ENCODE measurements at places on chromosomes 3 and 15.

DNA sequence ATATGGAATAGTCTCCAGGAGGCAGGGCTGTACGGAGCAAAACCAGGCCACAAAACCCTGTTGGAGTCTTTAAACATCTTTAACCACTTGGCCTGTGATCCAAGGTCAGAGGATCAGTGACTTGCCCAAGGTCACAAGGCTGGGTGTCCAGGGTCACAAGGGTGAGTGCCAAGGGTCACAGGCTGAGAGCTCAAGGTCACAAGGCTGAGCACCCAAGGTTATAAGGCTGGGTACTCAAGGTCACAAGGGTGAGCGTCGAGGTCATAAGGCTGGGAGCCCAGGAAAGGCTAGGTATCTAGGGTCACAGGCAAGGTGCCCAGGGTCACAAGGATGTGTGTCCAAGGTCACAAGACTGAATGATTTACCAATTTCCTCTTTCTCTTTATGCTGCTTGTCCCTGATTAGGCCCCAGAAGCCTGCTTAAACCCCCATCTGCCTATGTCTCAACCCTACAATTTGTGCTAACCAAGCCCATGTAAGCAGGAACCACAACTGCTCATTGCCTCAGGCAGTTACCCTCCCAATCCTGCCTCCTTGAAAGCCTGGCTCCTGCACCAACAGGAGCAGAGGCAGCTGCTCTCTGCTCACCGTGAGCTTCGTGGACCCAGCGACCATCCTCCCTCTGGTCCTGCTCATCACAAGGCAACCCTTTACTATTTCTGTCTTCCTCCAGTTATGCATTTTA is 51.5 kb downstream of the MGLL start:
- peak; percentile 51 for DNase-seq

- DNase-seq: no peak
These were observed 90.8 kb upstream of the TNFAIP8L3 start for GRCh38 chr15:51185213-51186159.

- no peak for DNase-seq
These were observed 129.0 kb downstream of the BBX start for GRCh38 chr3:107651782-107652181.

DNA sequence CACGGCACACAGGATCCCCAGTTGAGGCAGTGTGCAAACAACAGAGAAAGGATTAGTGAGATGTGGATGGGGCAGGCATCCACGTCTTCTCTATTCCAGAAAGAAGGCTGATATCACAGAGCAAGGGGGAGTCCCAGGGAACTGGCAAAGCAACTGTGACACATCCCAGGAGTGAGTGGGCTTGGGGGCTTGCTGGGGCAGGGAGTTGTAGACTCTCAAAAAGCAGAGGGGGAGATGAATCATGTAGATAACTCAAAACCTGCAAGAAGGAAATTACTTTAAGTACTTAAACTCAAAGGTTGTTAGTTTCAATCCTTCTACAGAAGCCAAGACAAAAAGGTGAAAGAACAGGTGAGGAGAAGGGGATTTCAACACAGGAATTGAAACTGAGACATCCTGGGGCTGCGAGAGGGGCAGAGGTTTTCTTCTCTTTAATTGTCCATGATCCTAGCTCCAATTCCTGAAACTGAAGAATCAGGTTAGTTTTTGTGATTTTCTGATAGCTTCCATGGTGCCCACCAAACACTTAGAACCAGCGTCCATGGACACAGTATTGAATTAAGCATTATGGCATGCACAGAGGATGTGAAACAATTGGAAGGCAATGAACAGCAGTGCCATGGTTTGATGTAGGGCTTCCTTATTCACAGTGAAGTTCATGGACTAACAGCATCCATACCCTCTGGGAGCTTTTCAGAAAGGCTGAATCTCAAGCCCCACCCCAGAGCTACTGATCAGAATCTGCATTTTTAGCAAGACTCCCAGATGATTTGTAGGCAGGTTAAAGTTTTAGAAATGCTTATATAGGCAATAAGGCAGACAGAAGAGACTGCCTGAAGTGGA is 52.0 kb downstream of the CCR3 start:
- no peak for DNase-seq

GRCh38 chr3:29140666-29141065 is 140.2 kb upstream of the RBMS3 start:
- DNase-seq: no peak

GRCh38 chr3:195582947-195583346 is 793 bp downstream of the APOD start:
- no peak for DNase-seq

Measured in renal cortical epithelial cell (primary cell).